ENCODE measurements at places on chromosomes 2 and 18.

- DNase-seq, result peak; percentile 33
Measured at GRCh38 chr2:237931205-237931721, 35.6 kb upstream of the UBE2F start.

DNA sequence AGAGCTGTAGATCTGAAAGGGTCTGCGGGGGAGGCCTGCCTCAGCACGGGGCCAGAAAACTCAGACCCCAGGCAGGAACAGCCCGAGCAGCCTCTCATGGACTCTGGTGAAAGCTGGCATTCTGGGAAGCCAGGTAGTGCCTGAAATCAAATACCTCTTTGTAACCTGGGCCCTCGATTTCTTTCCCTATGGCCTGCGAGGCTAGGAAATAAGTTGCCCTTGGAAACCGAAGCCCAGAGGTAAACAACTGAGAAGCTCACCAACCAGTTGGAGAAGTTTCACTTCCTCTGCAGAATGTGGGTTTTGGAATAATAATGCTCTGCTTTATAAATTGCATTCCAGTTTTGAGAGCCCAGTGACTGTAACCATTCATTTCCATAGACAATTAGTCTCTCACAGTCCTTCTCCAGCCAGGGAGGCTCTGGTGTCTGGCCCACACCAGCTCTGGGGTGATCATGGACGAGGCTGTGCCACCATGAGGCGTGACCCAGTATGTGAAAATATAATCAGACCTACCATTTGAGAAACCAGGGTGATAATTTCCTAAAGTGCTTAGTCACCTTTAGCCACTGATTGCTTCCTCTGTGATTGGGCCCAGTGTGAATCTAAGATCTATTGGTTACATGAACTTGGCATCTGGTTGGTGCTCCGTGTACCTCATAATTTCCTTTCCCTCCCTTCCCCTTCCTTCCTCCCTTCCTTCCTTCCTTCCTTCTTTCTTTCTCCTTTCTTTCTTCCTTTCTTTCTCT is 133.1 kb upstream of the PELI1 start:
- DNase-seq, result peak; percentile 44

- no peak for DNase-seq
Measured at GRCh38 chr2:36538335-36538734, 59.6 kb downstream of the FEZ2 start.

DNA sequence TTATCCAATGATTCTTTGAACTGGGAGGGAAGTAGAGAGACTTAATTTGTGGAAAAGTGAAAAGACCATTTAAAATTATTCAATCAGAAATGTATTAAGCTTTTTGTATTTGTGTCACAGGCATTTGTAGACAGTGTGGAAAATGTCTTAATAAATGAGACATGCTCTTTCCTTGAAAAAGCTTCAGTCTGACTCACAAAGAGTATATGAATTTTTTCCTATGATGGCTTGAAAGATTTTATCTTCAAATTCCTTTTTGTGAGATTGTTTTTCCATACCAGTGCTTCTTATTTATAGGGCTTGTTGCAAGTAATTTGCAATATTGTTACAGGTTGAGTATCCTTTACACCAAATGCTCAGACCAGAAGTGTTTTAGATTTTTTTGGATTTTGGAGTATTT is 39.5 kb downstream of the STON1 start:
- DNase-seq, result no peak

DNA sequence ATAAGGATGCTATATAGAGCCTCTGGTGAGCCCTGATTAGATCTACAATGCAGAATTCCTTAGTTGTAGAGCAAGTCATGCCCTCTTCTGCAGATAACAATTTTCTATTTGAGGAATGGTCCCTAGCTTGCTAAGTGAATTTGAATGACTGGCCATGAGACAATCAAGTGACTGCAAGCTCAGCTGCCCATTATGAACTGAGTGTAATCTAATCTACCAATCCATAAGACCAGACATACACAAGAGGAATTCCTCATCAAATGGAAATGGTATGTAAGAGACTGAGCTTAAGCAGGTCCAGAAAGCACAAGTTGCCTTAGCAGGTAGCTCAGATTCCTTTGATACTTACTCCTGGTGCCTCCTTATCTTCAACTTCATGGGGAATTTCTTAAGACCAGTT is 4.8 kb upstream of the ANKRD44 start:
- no peak for DNase-seq

DNA sequence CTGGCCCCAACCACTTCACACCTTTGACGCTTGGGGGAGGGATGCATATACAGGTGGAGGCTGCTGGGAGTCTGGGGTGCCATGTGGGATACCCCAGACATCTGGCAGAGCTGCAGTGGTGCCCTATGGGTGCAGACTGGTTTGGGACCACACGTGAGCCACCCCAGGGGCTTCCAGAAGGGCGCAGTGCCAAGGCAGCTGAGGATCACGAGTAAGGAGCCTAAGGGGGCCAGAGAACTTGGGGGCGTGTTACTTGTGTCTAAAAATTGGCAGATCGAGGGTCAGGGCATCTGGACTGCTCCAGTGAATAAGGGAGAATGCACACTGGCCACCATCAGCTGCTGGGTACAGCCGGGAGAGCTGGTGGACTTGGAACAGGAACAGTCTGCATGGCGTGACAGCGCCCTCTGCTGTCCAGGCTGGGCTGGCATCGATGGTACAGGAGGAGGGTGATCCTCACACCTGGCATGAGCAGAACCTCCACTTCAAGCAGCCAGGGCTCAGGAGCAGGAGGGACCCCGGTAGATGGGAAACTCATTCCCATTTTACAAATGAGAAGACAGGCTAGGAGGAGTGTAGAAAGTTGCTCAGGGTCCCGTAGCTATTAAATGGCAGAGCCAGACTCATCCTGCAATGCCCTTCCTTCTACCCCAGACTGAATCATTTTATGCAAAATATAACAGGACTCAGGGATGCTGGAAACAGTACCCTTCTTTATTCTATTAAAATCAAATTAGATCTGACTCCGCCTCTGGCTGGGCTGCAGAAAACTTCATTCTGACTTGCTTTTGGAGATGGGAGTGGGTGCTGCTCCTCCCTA is 60.4 kb downstream of the ATOH8 start:
- DNase-seq, result peak; percentile 89

- no peak for DNase-seq
Measured at GRCh38 chr2:101714118-101714517, 16.6 kb downstream of the MAP4K4 start.

GRCh38 chr2:161044921-161045320 is 115.3 kb upstream of the TANK start:
- DNase-seq, result no peak

DNA sequence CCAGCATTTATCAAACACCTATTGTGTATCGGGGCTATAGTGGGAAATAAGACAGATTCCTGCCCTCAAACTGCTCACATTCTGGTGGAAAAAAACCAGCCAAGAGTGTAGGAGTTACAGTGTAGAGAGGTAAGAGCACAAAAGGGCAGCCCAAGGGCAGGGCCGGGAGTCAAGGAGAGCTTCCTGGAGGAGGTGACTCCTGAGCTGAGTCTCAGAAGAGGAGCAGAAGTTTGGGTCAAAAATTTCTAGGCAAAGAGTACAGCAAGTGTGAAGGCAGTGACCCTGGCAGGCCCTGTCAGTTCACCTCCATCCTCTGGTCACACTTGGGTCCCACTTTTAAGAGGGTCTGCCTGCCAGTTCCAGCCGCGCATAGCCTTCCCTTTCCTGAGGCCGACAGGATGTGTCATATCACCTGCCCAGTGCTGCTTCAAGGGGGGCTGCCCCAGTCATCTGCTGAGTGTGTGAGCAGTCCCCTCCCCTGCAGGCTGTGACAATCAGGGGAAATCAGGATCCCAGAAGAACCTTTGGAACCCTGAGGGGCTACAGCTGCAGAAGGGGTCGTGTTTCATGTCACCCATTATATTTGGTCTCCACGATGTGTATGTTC is 118.4 kb downstream of the GLI2 start:
- no peak for DNase-seq

DNA sequence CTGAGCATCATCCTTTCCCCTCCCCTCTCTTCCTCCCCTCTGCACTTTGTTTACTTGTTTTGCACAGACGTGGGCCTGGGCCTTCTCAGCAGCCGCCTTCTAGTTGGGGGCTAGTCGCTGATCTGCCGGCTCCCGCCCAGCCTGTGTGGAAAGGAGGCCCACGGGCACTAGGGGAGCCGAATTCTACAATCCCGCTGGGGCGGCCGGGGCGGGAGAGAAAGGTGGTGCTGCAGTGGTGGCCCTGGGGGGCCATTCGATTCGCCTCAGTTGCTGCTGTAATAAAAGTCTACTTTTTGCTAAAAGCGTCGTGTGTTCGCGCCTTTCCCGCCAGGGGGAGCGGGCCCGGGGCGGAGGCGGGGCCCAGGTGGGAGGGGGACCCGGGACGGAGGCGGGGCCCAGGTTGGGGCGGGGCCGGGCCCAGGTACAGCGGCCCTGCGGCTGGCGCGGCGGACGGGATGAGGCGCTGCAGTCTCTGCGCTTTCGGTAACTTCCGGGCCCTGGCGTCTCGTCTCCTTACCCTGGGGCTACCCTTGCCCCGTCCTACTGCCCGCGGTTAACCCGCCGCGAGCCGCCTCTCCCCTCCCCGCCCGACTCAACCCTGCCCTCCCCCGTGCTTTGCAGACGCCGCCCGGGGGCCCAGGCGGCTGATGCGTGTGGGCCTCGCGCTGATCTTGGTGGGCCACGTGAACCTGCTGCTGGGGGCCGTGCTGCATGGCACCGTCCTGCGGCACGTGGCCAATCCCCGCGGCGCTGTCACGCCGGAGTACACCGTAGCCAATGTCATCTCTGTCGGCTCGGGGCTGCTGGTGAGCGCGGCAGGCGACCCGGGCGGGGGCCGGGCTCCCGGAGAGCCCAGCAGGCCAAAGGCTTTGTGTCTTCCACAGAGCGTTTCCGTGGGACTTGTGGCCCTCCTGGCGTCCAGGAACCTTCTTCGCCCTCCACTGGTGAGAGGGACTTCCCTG is at the start of gene KRTCAP3:
TSS of gene KRTCAP3 (plus strand) at position 424 of the 962 bp plus-strand sequence. CDS start at position 456, 32 bp downstream.
- no peak for DNase-seq

DNA sequence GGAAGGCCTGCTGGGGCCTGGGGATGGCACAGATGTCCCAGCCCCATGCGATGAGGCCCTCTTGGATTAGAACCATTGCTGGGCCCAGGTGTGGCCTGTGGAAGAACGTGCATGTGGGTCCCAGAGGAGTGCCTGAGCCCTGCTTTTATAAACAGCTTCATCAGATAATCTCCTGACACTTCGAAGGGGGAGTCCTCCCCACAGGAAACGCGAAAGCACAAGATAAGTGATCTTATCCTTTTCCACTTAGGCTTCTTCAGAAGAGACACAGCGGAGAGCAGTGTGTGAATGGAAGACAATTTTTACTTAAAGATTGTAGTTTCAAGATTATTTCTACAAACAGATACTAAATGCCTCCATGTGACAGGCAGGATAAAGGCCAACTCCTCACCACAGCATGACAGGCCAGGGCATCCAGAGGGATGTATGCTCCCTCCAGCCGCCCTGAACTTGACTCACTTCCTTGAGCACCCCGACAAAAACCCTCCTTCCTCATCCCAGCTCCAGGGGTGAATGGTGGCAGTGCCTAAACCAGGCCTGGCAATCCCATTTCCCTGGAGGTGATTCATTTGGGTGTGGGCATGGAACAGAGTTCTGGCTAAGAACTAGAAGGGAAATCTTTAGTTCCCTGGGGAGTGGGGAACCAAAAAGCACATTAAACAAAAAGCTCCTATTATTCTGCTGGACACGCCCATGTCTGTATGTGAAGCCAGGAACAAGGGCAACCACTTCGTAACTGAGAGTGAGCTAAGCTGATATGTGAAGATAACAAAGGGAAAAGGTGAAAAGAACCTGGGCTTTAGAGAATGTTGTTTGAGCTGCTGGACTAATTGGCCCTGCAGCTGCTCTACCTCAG is 56.2 kb upstream of the TMEM163 start:
- DNase-seq, result no peak

DNA sequence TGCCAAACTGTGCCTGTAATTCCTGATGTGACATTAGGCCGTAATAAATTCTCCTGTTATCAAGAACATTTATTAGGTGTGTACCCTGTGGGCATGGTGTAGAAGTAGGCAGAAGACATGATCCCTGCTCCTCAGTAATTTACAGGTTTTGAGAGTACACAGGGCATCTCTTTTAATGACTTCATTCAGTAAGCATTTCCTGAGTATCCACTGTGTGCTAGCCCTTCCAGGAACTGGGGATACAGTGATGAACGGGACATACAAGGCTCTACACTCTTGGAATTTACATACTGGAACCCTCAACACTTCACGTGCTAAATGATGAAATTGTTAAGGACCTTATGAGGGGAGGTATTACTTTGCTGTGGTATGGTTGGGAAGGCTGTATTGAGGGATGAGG is 30.2 kb downstream of the DIS3L2 start:
- DNase-seq, result no peak

GRCh38 chr2:165008730-165009315 is 53.5 kb upstream of the SLC38A11 start:
- DNase-seq, result no peak

DNA sequence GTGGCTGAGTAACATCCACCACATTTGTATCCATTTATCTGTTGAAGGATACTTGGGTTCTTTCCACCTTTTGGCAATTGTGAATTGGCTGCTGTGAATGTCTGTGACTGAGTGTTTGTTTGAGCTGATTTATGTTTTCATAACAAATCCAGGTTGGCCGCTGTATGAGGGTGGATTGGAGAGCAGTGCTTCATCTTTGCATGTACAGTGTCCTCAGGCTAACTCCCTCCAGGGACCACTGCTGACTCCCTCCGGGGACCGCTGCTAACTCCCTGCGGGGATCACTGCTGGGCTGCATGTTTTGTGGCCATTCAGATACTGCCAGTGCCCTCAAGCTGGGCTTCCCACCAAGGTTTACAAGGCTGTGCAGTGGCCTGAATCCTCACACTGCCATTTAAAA is 10.2 kb downstream of the BOK start:
- no peak for DNase-seq

GRCh38 chr2:72938455-72938854 is 21.1 kb downstream of the EMX1 start:
- no peak for DNase-seq

DNA sequence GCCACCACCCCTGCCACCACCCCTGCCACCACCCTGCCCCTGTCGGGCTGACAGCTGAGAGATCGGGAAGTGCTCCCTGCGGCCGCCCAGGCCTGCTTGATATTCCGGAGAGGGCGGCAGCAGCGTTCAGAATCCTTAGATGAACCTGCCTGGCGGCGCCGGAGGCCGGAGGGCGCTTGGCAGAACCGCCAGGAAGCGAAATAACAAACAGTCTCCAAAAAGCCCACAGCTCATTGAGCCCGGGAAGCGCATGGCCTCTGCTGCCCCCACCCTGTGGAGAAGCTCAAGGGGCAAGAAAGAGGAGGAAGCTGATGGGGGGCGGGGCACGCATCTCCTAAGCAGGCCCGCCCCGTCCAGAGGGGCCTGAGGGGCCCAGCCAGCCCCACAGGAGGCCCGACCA is 92.2 kb upstream of the MBOAT2 start:
- DNase-seq, result no peak

- DNase-seq, result peak; percentile 45
Measured at GRCh38 chr18:58670404-58671110, 708 bp upstream of the MALT1 start.

DNA sequence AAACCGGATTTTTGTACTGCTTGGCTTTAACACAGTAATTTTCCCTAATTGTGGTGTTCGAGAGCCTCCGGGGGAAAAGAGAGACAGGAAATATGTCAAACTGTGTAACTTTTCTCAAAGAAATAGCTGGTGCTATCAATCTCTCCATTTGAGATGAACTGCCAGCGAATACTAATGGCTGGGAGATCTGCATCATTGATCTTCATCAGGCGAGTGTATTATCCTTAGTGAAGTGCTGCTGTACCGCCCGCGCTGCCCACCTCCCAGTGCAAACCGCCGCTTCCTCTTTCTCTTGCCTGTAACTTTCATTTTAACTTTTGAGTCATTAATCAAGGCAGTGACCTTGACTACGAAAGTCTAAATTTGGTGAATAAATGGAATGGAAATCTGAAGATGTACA is 246.1 kb upstream of the ST6GAL2 start:
- DNase-seq, result peak; percentile 34

Measured in HL-60 (cell line).